ENCODE measurements at places on chromosomes 1 and 21.
A peak's percentile ranks its signal among the peaks of the same experiment; 100 is the strongest.

DNA sequence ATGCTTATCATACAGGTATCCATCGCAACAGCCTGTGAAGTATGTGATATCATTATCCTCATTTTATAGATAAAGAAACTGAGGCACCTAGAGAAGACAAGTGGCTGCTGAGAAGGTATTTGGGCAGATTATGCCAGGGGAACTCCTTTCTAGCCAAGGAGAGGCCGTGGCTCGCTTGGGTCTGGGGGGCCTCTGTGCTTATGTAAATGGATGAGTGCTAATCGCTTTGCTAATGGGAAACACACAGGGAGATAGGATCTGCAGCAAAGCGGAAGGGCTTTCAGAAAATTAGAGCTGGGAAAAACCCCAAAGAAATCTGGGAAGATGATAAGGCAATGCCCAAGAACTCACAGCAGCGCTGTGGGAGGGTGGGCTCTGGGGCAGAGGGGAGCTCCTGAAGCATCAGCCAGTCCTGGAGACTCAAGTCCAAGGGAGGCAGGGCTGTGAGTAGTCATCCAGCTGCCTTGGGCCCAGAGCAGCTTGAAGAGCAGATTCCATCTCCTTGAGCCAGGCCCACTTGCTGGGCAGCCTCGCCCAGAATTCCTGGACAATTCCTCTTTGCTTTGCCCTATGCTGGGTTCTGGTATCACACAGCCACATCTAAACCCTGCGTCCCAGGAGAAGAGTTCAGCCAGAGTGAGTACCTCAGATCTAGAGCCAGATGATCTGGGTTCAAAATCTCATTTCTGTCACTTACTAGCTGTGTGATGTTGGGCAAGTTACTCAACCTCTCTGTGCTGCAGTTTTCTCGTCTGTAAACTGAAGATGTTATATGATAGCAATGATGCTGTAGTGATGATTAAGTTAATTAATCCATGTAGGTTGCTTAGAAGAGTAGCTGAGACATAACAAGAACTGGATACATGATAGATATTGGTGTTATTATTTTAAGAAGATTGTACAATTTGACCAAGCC is 36.7 kb downstream of the FOXD2 start:
- no peak for DNase-seq

- DNase-seq, result no peak
Observed at GRCh38 chr1:192529031-192529755, 46.4 kb upstream of the RGS1 start.

GRCh38 chr21:20108016-20108415 is 890.2 kb upstream of the NCAM2 start:
- no peak for DNase-seq

DNA sequence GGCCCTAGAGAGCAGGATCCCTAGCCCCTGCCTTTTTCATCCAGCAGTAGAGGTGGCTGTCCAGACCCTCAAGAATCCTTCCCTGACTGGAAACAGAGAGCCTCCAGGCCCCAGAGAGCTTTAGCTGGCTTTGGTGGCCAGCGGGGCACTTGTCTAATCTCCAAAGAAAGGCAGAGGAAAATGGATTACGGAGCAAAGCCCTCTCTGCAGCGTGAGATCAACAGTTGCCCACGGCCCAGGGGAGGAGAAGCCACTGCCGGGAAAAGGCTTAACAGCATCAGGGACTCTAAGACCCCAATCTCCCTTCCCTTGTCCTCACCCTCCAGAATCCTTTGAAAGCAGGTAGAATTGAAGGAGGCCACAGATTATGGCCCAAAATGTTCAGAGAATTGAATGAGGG is 35.8 kb upstream of the GRIK3 start:
- DNase-seq, result no peak

DNA sequence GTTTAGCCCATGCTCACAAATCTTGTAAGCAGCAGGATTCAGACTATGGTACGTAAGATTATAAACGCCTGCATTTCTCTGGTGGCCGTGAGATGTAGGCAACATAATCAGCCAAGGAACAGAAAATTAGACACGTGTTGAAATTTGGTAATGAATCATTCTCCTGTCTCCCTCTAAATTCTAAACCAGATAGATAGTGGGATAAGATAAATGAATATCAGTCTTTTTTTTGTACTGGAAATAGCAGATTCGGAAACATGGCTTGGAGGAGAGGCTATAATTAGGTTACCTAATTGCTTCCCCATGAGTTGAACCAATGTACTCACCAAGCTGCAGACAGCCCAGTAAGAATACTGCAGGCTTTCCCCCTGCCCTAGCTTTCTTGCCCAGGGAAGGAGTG is 172.3 kb downstream of the TGFB2 start:
- peak; percentile 29 for DNase-seq

DNA sequence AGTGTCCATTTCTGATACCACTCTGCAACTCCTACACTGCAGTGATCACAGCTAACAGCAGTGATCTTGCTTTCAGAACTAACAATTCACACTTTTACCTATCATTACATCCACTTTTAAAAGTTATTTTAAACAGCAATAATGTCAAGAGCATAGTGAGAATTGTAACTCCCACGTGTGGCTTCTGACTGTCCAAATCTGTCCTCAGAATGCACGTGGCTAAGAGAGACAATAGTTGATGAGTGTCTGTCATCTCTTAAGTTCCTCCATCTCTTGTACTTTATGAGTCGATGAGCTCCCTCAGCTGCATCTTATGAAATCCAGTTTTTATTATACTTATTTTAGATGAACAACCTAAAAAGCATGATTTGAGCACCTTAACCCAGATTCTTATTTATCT is 16.5 kb upstream of the CFHR5 start:
- DNase-seq, result no peak

- DNase-seq, result peak; percentile 77
Observed at GRCh38 chr1:183913567-183913993, 108.7 kb downstream of the RGL1 start.

- DNase-seq, result no peak
Observed at GRCh38 chr1:94817712-94818111, 2.4 kb upstream of the SLC44A3 start.

DNA sequence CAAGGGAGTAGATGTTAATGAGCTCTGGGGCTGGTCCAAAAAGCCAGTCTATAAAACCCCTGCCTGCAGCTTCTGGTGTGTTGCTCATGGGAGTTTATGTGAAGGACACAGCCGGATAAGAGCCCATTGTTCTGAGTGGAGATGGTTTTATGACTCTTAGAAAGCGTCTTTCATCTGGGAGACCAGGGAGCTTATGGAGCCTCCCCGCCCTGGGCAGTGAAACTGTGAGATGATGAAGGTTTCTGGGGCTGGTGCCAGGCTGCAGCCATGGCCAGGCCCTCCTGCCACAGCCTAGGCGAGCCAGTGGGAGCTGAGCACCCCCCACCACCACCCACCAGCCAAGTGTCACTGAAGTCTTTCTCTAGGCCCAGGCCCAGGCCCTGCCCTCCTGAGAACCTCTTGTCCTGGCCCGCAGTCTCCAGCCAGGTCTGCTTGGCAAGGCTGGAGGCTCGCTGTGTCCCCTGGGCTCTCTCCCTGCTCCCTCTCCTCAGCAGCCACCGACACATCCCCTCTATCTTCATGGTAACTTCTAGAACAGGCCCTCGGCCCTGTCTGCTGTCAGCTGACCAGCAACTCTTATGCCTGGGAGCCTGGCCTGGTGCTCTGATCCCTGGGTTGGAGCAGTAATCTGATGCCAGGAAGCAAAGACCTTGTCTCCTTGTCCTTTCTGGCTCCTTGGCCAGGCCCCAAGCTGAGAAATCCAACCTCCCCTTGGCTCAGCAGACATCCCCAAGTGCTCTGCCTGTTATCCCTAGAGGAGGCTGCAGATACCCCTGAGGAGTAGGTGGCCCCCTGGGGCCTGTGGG is 7.6 kb upstream of the ARHGEF10L start:
- no peak for DNase-seq

DNA sequence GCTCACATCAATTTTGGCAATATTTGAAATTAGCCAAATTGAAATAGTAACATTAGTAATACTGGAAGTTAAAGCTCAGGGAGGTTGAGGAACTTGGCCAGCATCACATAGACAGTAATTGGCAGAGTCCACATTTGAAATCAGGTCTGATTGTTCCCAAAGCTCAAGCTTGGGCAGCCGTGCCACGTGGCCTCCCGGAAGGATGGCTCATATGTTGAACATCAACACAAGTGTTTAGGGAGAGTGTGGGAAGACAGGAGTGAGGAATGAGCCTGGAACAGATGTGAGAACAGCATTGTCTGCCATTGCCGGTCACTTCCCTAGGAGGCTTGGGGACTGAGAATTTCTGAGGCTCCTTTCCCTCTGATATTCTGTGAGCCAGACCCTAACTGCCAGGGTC is 40.2 kb upstream of the RBM15 start:
- DNase-seq, result no peak

GRCh38 chr1:30146448-30146847 is 576.9 kb downstream of the MATN1 start:
- no peak for DNase-seq

DNA sequence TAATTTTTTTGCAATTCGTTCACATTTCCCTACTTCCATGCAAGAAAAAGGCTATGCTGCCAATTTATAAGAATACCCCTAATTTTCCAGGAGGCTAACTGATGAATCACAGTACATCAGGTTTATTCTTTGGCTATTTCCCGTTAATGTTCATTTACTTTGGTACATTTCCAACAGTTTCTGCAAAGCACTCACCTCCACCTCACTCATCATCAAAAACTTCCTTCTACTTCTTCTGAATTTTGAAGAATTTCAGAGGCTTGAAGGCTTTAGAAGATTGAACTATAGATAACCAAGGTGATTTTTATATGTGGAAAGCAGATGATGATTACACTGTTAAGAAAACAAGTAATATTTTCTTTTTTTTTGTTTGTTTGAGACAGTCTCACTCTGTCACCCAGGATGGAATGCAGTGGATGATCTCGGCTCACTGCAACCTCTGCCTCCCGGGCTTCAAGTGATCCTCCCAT is 60.5 kb upstream of the HP1BP3 start:
- peak; percentile 71 for DNase-seq

GRCh38 chr1:240086726-240087125 is 5.0 kb upstream of the FMN2 start:
- DNase-seq, result peak; percentile 79

GRCh38 chr1:22825486-22826189 is 115.0 kb downstream of the EPHB2 start:
- peak; percentile 22 for DNase-seq
